ENCODE measurements at places on chromosomes 2 and 18. TPM values are rescaled to one million over a fixed set of nuclear protein-coding genes. Genes with fewer than 3 reads are reported as not detected.
A peak's percentile ranks its signal among the peaks of the same experiment; 100 is the strongest.

DNA sequence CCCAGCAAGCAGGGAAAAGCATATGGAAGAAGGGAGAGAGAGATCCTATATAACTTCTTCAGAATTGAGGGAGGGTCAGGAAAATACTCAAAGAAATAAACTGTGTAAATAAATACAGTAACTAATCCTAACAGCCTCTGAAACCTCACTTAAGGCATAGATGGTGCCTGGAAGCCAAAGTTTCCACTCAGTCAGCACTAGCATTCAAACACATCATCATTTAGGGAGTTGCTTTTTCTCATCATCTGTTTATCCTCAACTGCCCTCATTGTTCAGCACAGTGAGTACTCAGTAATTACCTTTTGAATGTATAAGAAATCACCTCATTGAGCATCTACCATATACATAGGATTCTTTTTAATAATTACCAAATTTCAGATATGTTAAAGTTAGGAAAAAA lies 262.9 kb downstream of the C1D start:
- DNase-seq, result no peak

Gene KYNU
- total RNA-seq, result 0.44 TPM

DNA sequence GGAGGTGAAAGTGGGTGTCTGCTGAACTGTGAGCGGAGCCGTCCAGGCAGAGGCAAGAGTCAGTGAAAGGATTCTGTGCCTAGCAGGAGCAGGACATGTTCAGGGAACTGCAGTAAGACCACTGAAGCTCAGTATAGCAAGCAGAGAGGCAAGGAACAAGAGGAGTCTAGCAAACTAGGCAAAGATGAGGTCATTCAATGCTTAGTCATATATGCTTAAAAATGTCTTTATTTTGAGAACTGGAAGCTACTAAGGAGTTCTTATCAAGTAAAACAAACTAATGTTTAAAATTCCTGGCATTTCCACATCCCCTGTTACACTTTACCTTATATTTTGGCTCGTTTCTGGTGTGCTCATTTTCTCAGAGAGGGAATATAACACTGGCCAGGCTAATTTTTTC lies 913.4 kb downstream of the CBLN2 start:
- no peak for DNase-seq

DNA sequence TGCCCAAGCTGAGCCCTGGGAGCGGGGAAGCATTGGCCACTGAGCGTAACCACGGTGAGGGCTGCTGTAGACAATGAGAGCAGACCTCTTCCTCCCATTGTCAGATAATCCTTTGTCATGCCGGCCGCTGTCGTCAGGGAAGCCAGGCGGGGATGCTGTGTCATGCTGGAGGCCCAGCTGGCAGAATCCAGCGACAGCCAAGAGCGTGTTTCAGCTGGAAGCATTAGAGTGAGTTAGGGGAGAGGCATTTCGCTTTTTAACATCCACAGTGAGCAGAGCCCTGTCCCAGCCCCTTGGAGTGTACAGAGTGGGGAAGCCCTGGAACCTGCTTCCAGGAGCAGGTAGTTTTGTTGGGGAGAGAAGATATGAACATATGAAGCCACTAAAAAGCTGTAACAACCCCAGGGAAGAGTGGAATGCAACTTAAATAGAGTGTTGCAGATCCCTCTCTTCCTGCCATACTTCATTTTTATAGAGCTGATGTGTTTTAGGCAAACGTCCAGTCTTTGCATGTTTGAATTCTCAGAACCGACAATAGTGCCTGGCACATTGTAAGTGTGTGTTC lies 7.0 kb downstream of the CTIF start:
- peak; percentile 75 for DNase-seq

DNA sequence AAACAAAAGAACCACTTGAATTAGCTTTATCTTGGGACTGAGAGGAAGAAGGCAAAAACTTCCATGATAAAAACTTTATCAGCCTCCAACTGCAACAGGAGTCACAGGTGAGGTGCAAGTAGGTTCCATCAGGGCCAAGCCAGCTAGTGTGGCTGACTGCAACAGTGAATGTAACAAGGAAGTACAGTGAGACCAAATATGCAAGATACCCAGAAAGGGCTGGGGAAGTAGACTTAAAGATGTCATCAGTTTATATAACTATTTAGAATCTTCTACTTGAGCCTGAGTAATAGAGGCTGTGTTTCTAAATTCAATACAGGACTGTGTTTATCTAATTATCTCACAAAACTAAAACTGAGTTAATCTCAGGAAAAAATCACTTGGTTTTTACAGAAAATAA lies 14.8 kb downstream of the PLEKHM3 start:
- no peak for DNase-seq

Gene ABCG8
- not detected for total RNA-seq

DNA sequence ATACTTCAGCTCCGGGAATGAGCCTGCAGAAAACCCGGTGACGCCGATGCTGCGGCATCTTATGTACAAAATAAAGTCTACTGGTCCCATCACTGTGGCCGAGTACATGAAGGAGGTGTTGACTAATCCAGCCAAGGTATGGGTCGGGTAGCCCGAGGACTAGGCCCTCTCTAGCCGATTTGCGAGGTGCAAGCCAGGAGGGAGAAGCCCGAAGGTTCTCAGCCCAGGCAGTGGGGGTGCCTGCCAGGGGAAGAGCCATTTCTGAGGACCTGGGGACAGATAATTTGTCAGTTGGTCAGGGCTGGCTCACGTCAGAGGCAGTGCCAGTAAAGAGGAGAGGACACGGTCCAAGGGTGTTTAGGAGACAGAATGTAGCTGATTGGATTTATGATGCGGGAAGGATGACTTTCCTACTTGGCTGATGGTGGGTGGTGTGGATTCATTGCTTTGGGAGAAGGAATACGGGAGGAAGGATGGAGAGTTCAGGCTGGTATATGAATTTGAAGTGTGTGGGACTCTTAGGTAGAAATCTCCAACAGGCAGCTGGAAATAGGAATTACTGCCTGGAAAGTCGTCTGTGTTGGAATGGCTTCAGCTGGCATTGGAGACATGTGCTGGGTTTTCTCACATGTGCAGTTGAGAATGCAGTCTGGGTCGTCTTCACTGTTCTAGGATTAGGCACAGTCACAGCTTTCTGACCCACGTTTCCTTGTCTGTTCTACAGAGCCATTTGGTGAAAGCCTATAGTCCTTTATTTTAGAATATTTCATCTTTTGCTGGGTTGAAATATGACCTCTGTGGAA lies 874 bp downstream of the NDUFAF7 start:
- DNase-seq, result no peak

DNA sequence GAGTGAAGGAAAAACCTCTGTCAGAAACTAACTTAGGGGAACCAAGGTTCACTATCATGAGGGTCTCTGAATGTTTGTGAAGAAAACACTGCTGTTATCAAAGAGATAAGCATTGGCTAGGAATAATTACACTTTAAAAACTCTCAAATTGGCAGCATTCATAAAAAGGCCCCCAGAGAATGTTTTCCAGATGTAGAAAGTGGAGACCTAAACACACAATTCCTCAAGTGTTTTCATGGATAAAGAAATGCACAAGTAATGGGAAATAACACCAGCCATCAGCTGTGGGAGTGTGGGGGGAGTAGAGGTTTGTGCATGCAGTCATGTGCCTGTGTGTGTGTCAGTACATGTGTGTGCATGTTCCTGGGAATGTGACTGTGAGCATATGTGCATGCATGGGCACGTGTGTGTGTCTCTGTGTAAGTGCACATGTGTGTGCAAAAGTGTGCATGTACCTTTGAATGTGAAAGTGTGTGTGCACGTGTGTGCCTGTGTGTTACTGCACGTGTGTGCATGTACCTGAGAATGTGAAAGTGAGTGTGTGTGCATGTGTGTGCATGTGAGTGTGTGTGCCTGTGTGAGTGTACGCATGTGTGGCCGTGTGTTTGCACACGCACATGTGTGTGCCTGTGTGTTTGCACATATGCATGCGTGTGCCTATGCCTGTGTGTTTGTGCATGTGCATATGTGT lies 854.3 kb upstream of the SALL3 start:
- no peak for DNase-seq

- DNase-seq, result no peak
Observed at GRCh38 chr2:64467096-64467843, 13.3 kb downstream of the LGALSL start.

Gene SCG2
- 27.0 TPM for total RNA-seq

GRCh38 chr2:183477296-183477695 lies 353.1 kb downstream of the NUP35 start:
- no peak for DNase-seq

- DNase-seq, result no peak
Observed at GRCh38 chr2:46434851-46435273, 44.5 kb upstream of the TMEM247 start.

GRCh38 chr18:31688606-31689005 lies 4.2 kb upstream of the B4GALT6 start:
- no peak for DNase-seq

DNA sequence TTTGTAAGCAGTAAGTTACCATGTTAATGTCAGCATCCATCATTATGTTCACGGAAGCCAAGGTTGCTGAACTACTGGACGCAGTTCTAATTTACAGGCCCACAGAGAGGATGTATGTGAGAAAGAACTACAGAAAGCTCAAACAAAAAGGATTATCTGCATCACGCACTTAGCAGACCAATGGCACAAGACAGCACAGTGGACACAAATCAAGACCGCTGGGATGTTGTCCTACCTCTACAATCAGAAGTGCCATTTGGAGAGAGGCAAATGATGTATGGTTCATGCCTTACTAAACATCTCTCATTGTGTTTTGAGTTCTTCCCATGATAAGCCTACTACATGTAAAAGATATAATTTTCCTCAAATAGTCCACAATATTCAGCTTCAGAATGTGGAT lies 330.7 kb upstream of the CHAC2 start:
- DNase-seq, result no peak

Gene CBLN2
- 9.7 TPM for total RNA-seq

DNA sequence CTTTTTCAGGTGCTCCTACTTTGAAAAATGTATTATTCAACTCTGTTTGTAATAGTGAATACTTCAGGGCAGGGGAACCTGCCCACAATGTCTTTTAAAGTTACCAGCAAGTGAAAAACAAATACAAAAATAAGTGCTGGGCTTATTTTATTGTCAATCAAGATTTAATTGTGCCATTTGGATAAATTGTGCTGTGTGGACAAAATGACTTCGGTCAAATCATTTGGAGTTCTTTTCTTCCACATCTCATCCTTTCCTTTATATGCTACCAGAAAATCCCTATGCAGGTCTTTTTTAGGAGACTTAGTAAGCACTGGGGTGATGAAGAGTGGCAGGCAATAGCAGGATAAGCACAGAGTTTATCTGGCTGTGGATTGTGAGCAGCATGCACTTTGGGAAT lies 63.9 kb downstream of the NYAP2 start:
- DNase-seq, result no peak

GRCh38 chr2:236211296-236211695 lies 43.1 kb upstream of the GBX2 start:
- DNase-seq, result no peak

DNA sequence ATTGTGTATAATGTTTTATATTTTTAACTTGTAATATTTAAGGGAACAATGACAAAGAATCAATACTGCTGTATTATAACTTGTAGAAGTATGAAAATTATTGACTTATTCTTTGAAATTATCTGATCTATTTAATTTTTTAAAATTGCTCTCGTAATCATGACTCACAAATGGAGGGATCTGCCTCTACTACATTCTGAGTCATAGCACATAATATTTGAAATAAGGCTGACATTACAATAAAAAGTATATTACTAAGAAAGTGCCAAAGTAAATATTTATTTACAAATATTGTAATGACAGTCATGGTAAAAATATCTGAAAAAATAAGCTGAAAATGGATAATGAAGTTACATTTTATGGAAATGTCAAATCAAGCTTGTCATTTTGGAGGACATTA lies 1144.6 kb upstream of the CDH2 start:
- no peak for DNase-seq

Gene NOSTRIN
- not detected for total RNA-seq

DNA sequence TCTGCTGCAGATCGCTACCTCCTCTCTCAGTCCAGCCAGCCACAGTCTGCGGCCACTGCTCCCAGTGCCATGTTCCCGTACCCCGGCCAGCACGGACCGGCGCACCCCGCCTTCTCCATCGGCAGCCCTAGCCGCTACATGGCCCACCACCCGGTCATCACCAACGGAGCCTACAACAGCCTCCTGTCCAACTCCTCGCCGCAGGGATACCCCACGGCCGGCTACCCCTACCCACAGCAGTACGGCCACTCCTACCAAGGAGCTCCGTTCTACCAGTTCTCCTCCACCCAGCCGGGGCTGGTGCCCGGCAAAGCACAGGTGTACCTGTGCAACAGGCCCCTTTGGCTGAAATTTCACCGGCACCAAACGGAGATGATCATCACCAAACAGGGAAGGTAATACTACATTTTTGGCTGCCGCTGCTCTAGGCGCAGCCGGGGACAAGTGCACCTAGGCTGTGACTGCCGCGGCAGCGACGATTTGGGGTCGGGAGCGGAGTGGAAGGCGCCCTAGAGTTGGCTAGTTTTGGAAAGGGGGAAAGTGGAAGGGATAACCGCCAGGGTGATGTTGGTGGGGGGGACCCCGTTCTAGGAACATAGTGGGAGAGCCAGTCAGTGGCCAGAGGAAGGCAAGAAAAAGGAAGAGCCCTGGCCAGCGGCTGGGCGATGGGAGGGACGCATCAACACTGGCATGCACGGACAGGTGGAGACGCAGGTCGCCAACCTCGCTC lies 776 bp downstream of the TBR1 start:
- no peak for DNase-seq

DNA sequence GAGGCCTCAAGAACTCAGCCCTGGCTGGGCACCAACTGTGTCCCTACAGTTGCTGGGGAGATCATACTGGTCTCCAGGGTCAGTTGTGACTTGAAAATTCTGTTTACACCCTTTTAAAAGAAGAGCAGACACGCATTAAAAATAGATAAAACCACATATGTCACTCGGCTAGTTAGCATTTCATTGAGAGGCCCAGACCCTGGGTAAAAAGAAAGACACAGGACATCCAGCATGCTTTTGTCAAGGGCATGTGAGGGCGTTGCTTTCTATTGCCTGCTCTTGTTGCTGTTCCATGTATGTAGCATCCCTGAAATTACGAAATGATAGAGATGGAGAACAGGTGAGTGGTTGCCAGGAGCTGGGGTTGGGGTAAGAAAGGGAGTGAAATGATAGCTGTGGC lies 94.3 kb downstream of the SEPTIN10 start:
- DNase-seq, result no peak

DNA sequence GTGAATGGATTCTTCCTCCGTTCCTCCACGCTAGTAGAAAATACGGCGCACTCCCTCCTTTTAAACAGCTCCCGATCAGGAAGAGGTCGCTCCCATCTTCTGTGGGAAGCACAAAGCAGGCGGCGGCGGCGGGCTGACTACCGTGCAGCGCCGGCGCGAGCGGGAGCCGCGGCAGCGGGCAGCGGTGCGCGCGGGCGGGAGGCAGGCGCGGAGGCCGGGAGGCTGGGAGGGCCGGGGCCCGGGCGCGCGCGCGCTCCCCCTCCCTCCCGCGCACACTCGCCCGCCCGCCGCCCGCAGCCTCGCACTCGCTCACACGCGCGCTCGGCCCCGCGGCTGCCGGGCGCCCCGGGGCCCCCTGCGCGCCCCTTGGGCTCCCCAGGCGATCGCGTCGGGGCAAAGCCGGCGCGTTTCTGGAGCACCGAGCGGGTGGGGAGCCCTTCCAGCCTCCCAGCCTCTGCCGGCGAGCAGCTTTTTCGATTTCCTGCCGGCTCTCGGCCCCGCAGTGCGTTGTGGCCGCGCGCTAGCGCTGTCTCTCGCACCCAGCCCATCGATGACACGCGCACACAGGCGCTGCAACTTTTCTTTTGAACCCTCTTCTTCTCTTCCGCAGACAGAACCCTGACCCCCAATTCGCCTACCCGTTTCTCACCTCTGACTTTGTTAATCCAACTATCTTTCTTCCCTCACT lies at the start of gene SLC8A1:
Gene SLC8A1, minus strand, starts transcription at position 173 of the 688 bp plus-strand sequence.
- DNase-seq, result peak; percentile 28

GRCh38 chr2:42102024-42102590 lies 54.3 kb downstream of the PKDCC start:
- peak; percentile 51 for DNase-seq

Gene GREB1L
- total RNA-seq, result not detected
